ENCODE measurements at places on chromosomes 1 and 21.

DNA sequence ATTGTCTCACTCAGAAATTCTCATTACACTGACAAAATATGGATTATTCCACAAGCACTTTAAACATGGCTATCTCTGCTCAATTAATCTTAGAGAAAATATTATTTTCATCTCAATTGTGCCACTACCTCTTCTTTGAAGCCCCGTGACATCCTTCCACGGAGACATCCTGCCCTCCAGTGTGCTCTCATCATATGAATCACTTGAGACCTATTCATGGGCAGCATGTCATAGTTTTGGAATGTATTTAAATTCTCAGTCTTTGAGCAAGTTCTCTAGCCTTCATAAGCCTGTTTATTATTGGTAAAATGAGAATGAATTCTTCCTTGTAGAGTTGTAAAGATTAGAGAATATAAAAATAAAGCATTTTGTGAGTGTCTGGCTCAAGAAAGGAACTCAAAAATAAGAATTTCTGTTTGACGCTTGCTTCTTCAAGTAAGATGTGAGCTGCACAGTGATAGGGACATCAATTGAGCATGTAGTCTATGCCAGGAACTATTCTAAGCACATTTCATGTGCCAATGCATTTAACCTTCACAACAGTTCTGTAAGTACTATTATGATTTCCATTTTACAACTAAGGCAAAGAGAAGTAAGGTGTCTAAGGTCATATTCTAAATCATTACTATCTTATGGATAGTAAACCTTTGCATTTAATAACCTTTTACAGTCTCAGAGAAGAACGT lies 557.4 kb upstream of the ZRANB2 start:
- DNase-seq: no peak

DNA sequence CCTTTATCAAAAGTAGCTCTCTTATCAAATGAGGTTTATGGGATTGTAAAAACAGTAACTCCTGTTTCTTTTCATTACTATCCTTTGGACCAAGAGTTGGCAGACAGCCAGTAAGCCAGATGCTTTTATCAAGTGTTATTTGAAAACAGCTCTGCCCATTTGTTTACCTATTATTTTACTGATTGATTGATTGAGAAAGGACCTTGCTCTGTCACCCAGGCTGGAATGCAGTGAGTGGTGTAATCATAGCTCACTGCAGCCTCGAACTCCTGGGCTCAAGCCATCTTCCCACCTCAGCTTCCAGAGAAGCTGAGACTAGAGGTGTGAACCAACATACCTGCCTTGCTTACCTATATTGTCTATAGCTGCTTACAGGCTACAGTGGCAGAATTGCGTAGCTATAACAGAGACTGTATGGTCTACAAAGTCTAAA lies 3.6 kb downstream of the PRKAB2 start:
- no peak for DNase-seq

DNA sequence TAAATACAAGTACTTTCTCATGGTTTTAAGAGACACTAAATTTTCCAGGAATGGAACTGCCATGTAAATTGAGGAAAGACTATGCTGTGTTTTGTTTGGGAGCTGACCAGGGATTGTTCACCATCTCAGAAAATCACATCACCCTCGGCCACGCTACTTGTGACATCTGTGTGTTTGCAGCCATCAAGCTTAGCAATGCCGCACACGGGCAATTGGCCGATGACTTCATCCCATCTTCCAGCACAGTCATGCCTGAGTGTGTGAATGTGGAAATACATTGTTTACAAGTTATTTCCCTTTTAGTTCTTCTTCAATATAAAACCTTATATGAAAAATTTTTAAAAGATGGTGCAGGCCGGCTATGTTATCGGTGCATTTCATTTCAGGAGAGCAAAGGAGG lies 121.6 kb downstream of the GLIS1 start:
- no peak for DNase-seq

DNA sequence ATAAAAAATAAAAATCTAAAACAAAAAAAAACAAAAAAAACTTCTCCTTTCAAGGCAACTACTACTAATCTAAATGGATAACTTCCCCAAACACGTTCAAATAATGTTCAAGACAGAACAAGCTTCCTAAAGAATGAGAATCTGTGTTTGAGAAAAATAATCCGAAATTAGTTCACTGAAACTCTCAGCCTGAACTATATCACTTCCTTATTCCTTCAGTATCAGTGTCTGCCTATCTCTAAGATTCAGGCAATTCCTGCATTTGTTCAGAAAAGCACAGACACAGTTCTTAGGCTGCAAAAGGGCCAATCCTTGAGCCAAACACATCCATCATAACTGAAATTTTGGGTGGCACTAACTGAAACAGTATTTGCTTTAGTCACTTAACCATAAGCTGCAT lies 22.4 kb downstream of the DSTYK start:
- DNase-seq: no peak

DNA sequence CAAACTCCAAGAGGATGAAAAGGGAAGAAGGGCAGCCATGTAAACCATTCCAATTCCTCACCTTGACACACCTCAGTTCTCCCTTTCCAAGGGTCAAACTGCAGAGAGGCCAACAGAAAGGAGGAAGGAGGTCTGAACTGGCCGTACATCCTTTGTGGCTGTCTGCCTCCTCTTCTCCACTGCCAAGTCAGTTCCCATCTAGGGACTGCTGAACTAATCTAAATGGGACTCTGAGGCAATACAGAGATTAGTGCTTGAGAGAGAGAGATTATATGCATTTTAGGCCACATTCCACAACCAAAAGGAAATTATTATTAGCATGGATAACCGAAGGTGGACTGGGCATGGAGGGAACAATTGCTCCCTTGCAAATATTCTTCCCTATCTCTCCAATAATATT lies 2.7 kb downstream of the ARHGEF11 start:
- DNase-seq: no peak

GRCh38 chr21:31266241-31266640 lies 77.8 kb downstream of the TIAM1 start:
- DNase-seq: no peak

GRCh38 chr1:203547147-203547546 lies 53.2 kb downstream of the OPTC start:
- no peak for DNase-seq

GRCh38 chr1:6191968-6192367 lies 7.4 kb downstream of the RPL22 start:
- no peak for DNase-seq

GRCh38 chr1:238985312-238985711 lies 401.1 kb upstream of the CHRM3 start:
- no peak for DNase-seq

DNA sequence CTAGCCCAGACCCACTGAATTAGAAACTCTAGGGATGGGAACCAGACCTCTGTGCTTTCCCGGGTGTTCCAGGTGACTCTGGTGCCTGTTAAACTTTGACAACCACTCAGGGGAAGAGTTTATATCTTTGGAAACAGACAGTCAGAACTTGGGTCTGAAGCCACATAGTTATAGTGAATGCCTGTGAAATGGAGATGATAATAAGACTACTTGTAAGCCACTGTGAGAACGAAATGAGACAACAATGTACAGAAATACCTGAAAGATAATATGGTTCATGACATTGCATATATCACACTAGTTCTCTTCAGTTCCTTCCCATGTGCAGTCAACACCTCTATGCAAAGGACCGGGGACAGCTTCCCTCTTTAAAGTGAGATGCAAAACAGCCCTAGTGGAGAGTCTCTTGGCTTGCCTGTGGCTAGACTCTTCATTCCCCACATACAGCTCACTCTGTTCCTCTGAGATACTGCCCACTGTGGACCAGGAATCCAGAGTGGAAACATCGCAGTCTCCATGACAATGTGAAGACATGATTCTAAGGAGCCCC lies 287.5 kb downstream of the ASTN1 start:
- DNase-seq: no peak

- DNase-seq: no peak
Measured at GRCh38 chr21:42396799-42397745, 1.2 kb upstream of the TMPRSS3 start.

DNA sequence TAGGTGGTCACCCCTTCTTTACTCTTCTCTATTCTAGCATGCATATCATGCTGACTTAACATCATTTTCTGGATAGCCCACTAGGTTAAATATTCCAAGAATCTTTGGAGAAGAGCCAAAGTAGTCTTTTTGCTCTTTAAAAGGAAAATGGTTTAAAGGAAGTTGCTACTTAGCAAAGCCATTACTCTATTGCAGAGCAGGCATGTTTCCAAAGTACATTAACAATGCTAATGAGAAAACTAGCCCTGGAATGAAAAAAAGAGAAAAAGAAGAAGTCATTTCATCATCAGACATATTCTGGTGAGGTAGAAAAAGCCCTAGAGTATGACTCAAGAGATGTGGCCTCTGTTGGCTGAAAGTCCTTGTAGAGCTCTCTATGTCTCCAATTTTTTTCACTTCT lies 74.0 kb downstream of the NUF2 start:
- DNase-seq: no peak

GRCh38 chr1:48495911-48496310 lies 23.9 kb upstream of the SPATA6 start:
- no peak for DNase-seq

GRCh38 chr1:178417858-178418257 lies 78.9 kb downstream of the CLEC20A start:
- DNase-seq: no peak

DNA sequence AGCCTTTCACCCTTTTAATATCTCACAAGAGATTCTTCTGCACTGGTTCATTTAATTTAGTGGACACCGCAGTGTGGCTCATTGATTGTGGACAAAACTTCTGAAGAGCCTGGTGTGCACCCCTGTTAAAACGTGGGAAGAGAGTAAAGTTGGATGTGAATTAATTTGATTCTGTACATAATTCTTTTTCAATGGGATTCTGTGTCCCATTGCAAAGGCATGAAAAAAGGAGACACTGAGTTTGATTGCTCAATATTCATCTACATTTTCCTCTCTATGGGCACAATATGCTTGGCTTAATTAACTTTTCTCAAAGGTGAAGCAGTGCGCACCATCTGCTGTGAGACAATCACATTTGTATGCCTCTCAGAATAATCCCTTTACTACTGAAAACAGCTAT lies 95.1 kb downstream of the BARHL2 start:
- DNase-seq: no peak

GRCh38 chr1:78075621-78076020 lies 29.9 kb downstream of the GIPC2 start:
- DNase-seq: no peak

- DNase-seq: no peak
Measured at GRCh38 chr1:159228554-159228953, 23.9 kb downstream of the ACKR1 start.

- no peak for DNase-seq
Measured at GRCh38 chr1:91791103-91791502, 94.8 kb downstream of the TGFBR3 start.

GRCh38 chr1:2858676-2859075 lies 57.2 kb upstream of the TTC34 start:
- DNase-seq: no peak

- no peak for DNase-seq
Measured at GRCh38 chr1:39076799-39077148, 50.6 kb downstream of the NDUFS5 start.

GRCh38 chr1:232249861-232250777 lies 379.8 kb downstream of the SIPA1L2 start:
- DNase-seq: no peak

GRCh38 chr21:35226328-35226727 lies 177.2 kb upstream of the RUNX1 start:
- no peak for DNase-seq

- DNase-seq: no peak
Measured at GRCh38 chr1:160009801-160010200, 22.0 kb downstream of the PIGM start.

- no peak for DNase-seq
Measured at GRCh38 chr1:246781212-246781611, 57.0 kb downstream of the SCCPDH start.

- DNase-seq: no peak
Measured at GRCh38 chr1:116253566-116254382, 119.3 kb upstream of the ATP1A1 start.

GRCh38 chr1:83922431-83922830 lies 76.5 kb downstream of the TTLL7 start:
- no peak for DNase-seq

GRCh38 chr21:41236352-41236973 lies 68.5 kb downstream of the BACE2 start:
- no peak for DNase-seq

DNA sequence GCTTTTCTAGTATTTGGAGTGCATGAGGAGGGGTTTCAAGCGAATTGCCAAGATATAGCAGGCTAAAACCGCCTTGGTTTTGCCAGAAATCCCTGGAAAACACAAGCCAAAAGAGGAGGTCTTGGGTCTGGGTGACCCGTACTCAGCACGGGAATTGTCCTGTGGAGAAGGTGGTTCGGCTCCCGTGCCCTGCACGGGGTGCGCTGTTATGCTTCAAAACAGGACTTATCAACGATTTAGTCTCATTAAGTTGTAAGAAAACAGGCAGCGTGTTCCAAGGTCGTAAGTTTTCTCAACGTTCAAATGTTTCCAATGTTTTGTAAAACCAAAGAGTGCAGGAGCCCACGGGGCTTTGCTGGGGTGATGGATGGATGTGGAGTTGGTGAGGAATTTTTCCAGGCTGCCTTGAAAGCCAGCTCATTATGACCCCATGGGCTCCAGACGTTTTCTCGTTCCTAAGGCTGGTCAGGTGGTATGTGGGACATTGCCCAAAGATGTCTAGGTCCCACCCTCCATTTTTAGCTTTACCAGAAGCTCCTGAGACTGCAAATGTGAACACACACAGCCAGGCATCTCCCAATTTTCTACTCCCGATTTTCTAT lies 75.4 kb upstream of the CLDN14 start:
- no peak for DNase-seq

GRCh38 chr1:223486366-223486765 lies 93.2 kb downstream of the CCDC185 start:
- DNase-seq: no peak

DNA sequence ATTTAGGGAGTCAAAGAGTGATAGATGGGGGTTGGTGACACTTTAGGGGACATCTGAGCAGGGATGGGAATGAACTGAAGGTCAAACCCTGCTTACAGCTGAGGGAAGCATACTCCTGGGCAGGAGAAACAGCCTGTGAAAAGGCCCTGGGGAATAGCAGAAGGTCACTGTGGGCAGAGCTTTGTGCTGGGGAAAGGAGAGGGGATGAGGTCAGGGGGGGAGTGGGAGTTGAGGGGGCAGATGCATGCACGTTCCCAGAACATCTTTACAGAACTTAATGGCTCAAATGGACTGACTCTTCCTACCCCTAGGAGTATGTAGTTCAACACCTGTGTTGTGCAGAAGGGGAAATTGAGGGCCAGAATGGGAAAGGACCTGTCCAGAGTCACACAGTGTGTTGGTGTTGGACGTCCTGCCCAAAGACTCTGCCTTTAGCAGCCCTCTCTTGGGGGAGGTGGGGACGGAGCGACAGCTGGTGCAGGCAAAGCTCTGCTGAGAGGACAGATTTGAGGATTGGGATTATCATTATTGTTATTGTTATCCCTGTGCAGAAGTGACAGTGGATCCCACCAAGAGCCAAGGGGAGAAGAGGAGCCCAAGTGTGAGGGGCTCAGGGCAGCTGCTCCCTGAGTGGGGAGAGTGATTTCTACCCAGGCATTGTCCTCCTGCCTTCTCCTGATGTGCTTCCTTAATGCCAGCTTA lies 116.5 kb downstream of the PTPRU start:
- DNase-seq: no peak

GRCh38 chr1:91872000-91872399 lies 14.0 kb downstream of the TGFBR3 start:
- no peak for DNase-seq
